Right renal cortex interstitium (tissue), 3 donors: ENCODE measurements at places on chromosomes 2 and 18. TPM values are rescaled to one million over a fixed set of nuclear protein-coding genes. Genes with fewer than 3 reads are reported as not detected.

GRCh38 chr2:76998152-76998551, 524.0 kb downstream of the LRRTM4 start:
- DNase-seq: no peak

DNA sequence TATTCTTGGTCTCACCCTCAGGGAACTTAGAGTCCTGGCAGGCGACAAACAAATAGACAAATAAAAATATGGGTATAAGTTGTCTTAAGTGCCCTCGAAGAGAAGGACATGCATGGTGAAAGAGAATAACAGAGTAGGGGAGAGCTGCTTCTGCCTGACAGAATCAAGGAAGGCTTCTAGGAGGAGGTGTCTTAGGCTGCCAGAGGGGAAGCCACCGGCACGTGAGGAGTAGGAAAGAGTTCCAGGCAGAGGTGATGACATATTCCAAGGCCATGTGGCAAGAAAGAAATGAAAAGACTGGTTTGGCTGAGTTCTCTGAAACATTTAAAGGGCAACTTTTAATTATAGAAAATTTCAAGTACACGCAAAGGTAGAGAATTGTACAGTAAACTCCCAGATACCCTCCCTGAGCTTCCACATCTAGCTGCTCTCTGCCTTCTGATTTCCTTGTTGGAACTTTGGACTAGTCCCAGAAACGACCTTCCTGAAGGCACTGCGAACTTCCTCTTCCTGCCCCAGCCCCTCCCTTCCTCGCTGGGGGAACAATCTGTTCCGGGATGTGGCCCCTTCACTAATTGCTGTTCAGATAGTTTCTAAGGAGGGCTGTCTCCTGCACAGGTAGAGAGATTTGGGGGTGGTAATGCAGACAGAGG, 91.7 kb downstream of the DYSF start:
- DNase-seq: no peak

DNA sequence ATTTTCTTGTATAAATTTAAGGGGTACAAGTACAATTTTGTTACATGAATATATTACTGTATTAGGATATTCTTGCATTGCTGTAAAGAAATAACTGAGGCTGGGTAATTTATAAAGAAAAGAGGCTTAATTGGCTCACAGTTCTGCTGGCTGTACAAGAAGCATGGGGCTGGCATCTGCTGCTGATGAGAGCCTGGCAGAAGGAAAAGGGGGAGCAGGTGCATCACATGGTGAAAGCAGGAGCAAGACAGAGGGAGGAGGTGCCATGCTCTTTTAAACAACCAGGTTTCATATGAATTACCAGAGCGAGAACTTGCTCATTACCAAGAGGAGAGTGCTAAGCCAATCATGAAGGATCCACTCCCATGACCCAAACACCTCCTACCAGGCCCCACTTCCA, 399.5 kb upstream of the RAB6C start:
- DNase-seq: no peak

- DNase-seq: no peak
Observed at GRCh38 chr18:60391571-60392226, 19.1 kb upstream of the MC4R start.

GRCh38 chr18:55252053-55252675, 292.9 kb upstream of the CCDC68 start:
- no peak for DNase-seq

DNA sequence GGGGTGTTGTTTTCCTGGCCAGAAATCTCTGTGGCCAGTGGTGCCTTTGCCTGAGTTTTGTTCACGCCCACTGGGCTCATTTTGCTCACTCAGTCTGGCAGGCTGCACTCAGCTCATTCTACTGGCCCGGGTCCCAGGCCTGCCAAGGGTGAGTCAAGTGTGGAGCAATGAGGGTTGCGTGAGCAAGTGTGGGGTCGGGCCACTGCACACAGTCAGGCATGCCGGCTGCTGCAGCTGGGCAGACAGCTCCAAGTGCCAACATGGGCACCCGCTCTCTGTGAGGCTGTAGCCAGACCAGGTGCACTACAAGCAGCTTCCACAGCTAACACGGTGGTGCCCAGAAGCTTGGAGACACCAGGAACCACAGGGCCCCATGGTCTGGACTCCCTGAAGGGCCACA, 801.1 kb upstream of the RAB6C start:
- DNase-seq: no peak

DNA sequence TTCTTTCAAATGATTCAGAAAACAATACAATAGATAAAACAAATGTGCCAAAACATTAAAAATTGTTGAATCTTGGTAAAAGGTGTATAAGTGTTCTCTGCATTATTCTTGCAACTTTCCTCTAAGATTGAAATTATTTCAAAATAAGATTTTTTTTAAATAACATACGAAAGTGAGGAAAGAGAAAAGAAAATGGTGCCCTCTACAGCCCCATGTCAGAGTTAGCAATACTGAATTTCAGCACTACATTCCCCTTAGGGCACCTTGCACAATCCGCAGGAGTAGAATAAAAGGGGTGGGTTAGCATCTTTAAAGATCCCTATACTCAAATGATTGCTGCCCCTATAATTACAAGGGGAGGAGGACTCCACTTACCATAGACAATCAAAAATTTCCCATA, 433.7 kb downstream of the BCL11A start:
- no peak for DNase-seq

DNA sequence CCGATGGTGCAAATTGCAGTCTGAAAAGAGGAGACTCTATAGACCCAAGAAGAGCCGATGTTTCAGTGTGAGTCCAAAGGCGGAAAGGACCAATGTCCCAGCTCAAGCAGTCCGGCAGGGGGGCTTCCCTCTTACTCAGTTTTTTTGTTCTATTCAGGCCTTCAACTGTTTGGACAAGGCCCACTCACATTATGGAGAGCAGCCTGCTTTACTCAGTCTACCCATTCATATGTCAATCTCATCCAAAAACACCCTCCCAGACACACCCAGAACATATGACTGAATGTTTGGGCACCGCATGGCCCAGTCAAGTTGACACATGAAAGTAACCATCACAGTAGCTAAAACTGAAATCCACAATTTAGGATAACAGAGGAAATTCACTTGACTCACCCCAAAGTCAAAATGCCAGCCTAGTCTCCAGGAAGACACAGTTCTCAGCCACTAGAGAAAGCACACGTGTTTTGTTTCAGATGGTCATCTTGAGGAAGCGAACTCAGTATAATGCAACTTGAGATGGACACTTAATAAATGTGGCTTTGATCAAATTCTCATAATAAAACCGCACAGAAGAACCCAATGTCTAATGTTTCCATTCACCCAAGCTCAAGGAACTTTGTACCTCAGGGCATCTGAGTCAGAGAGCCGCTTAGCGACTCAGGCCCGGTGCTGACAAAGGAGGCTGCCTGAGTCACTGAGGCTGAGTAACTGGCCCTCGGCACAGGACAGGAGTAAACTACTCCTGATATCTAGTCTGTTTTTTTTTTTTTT, 2.4 kb downstream of the FHL2 start:
- no peak for DNase-seq

DNA sequence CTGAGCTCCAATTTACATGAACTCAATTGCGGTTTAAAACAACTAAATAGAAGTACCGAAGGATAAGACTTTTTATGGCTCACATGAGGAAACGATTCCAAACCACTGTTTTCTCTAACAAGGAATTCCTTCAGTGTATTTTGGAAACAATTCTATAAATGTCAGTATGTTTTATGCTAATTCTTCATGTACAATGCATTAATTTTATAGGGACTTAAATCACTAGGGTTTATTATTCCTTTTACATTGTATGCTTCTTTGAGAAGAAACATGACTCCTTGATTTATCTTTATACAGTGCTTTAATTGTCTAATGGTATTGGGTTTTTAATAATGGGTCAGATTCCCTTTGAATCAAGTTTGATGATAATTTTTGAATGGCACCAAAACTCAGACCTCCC, 566.8 kb downstream of the EPHA4 start:
- no peak for DNase-seq

DNA sequence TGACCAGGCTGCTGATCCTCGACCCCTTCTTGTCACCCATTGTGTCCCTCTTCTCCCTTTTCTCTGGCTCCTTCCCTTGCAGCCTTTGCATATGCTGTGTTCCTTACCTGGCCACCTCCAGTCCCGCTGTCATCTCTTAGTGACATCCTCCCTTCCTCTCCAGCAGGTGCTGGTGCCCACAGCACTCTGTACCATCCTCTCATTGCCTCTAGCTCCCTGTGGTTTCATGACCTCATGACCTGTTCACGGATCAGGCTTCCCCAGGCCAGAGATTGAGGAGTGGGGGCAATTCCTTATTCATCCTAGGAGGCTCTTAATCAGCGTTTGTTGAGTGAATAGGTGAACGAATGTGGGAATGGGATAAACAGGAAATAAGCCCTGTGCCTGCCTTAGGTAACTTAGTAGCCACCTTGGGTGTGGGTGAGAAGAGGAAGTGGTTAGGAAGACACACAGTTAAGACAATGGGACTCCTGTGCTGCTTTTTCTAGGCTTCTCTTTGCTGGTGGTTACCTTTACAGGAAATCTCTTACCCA, 35.5 kb downstream of the ITGA6 start:
- DNase-seq: no peak

DNA sequence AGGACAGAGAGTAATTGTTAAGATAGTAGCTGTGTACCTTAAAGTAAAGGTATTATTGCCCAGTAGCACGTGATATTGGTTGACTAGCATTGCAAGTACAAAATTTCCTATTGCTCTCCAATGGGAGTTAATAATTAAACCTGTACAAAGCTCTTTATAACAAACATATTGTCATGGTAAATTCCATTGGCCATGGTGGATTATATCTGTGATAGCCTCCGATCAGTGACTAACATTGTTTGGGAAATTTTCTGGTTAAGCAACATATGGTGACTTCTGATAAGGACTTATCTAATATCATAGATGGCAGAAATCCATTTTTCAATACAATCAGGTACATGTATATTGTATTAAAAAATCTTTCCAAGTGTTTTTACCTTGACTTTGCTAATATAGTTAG, 360.8 kb downstream of the DCC start:
- no peak for DNase-seq

- DNase-seq: no peak
Observed at GRCh38 chr2:46232860-46233259, 64.3 kb upstream of the EPAS1 start.

DNA sequence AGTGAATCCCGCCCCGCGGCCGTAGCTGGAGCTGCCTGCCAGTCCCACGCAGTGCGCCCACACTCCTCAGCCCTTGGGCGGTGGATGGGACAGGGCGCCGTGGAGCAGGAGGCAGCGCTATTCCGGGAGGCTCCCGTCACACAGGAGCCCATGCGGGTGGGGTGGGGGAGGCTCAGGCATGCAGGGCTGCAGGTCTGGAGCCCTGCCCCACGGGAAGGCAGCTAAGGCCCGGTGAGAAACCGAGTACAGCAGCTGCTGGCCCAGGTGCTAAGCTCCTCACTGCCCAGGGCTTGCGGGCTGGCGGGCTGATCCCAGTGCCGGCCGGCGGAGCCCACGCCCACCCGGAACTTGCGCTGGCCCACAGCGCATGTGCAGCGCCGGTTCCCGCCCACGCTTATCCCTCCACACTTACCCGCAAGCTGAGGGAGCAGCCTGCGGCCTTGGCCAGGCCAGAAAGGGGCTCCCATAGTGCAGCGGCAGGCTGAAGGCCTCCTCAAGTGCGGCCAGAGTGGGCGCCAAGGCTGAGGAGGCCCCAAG, 1152.8 kb upstream of the CELF4 start:
- DNase-seq: no peak

- no peak for DNase-seq
Observed at GRCh38 chr2:229032608-229033234, 238.4 kb downstream of the PID1 start.

GRCh38 chr18:61697306-61697909, 195.4 kb downstream of the RNF152 start:
- no peak for DNase-seq

GRCh38 chr2:96824079-96824870, 8.2 kb downstream of the CNNM3 start:
- no peak for DNase-seq

- DNase-seq: no peak
Observed at GRCh38 chr2:51778806-51779205, 746.9 kb upstream of the NRXN1 start.

- no peak for DNase-seq
Observed at GRCh38 chr2:237043866-237044265, 41.8 kb upstream of the COPS8 start.

DNA sequence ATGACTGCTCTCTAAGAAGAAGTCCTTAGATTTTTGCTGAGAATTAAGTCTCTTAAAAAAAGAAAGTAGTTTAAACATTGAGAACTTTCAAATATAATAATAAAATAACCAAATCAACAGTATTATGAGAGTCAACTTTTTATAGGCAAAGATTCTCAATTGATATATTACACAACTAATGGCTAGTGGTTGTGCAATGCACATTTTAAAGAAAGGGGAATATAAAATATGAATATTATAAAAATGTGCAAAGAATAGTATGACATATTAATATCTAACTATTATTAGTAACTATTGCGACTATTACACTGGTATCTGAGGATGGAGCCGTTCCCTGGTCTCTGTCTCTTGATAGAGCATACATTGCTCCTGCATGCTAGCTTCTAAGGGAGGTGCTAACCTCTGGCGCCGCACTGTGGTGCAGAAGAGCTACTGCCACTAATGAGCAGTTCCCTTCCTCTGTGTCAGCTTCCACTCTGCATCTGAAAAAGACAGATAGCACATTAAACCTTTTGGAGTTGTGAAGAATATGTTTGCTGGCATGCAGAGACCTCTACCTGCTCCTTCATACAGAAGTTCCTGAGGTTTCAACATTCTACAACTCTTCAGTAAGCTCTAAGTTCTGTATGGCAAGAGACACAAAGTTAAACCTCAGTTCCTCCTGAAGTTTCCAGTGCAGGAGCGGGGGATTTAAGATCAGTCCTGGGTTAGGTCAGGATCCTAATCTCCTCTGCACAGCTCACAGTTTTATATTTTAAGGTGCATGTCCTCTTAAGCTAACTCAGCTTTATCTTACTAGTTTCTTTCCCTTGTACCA, 3.5 kb upstream of the SLC9A2 start:
- no peak for DNase-seq

- DNase-seq: no peak
Observed at GRCh38 chr18:10296491-10296890, 157.9 kb upstream of the APCDD1 start.

DNA sequence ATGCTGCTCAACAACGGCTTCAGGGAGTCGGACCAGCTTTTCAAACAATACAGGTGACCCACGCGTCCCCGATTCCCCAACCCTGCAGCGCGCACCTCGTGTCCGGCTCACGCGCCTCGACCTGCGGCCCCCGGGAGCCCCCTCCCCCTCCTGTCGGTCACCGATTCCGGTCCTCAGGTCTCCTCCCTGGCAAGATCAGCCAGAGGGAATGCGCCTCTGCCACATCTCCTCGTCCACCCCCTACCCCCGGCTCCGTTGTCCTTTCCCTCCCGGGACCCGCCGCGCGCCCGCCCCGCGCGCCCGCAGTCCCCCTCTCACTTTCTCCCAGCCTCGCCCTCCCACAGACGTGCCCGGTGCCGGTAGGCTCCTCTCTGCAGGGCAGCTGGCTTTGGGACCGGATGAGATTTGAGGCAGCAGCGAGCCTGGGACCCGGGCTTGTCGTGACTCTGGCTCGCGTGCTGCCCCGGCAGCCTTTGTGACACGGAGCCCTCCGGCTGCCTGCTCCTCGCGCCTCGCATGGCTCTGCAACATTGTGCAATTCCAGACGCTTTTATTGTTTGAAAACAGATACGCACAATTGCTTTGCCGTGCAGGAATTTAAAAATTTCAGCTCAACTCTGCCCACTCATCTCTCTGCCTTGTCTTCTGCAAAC, 558 bp downstream of the TTC39C start:
- DNase-seq: no peak

Gene SERPINB10
- 0.06 TPM for polyA plus RNA-seq

Gene C2orf72
- 4.2 TPM for polyA plus RNA-seq

Gene SLC30A3
- 6.0 TPM for polyA plus RNA-seq

Gene OTOS
- polyA plus RNA-seq: not detected

Gene NXPH2
- 6.8 TPM for polyA plus RNA-seq

Gene MOCOS
- 1.2 TPM for polyA plus RNA-seq

Gene TFCP2L1
- polyA plus RNA-seq: 63.5 TPM

Gene QPCT
- polyA plus RNA-seq: 16.4 TPM

Gene DNAJC5G
- 0.76 TPM for polyA plus RNA-seq

Gene PTGR3
- polyA plus RNA-seq: 44.5 TPM
